Stimulated activated CD4-positive, alpha-beta T cell treated with anti-CD3 and anti-CD28 coated beads, Interleukin-4, amount 100 ng/mL, for 1 hour (primary cell): ENCODE measurements at places on chromosomes 13 and 19.

DNA sequence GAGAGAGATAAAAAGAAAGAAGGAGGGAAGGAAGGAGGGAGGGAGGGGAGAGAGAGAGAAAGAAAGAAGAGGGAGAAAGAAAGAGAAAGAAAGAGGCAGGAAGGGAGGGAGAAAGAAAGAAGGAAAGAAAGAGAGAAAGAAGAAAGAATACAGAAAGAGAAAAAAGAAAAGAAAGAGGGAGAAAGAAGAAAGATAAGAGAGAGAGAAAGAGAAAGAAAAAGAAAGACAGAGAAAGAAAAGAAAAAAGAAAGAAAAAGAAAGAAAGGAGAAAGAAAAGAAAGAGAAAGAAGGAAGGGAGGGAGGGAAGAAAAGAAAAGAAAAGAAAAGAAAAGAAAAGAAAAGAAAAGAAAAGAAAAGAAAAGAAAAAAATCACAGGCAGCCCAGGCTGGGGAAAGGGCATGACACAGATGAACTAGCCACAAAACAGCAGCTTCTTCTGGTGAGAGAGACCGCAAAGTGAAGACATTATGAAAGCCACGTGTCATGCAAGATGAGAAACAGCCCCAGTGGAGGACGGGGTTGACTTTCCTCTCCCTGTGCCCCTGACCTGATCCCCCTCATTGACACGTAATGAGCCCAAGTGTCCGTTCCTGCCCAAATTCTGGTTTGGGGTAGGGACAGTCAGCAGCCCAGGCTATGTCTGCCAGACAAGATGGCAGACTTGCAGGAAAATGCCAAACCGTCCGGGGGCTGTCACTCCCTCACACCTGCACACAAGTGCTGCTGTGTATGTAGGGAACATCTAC, 102.1 kb downstream of the INSR start:
- peak; percentile 12 for DNase-seq

GRCh38 chr19:48351341-48351752, 12.4 kb downstream of the TMEM143 start:
- peak; percentile 83 for DNase-seq

GRCh38 chr13:106453101-106453500, 82.4 kb downstream of the EFNB2 start:
- DNase-seq: no peak

GRCh38 chr13:21517576-21517975, 58.5 kb upstream of the ZDHHC20 start:
- no peak for DNase-seq

- no peak for DNase-seq
Observed at GRCh38 chr19:49318296-49318695, 6.7 kb downstream of the SLC6A16 start.

GRCh38 chr13:63636316-63636993, 2220.8 kb upstream of the PCDH20 start:
- DNase-seq: no peak

GRCh38 chr19:39843919-39844793, 2.0 kb downstream of the FBL start:
- no peak for DNase-seq

GRCh38 chr13:35953537-35954206, 177.5 kb downstream of the DCLK1 start:
- no peak for DNase-seq

DNA sequence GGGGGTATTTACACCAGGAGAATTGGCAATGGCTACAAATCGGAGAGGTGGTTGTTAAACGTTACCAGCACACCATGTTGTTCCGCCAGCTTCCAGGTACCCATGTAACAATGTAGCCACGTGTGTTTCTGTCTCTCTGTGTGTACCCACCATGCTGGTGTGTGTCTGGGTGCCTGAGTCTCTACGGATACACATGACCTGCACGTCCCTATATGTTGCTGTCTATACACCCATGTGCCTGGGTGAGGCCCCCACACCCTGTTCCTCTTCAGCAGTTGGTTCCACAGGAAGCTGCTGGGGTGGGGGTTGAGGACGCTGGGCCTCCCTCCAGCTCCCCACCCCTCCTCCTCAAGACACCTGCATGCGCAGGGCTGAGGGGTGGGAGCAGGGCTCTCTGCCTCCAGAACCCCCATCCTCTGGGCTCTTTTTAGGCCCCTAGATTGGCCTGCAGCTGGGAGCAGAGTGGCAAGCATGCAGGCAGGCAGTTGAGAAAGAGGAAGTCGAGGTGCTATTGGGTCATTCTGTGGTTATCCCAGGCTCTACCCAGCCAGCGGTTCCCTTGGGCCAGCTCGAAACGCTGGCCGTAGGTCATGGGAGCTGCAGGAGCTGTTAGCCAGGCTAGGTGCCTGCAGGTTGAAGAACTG, at the start of gene ARHGEF18:
ARHGEF18 (plus strand) TSS at position 351 of the 644 bp plus-strand sequence. CDS start 13,954 bp downstream, outside the sequence.
- peak; percentile 45 for DNase-seq

- DNase-seq: no peak
Observed at GRCh38 chr19:55831846-55832245, at the start of gene NLRP11. Gene NLRP11 (minus strand): TSS chr19:55831999. CDS start chr19:55818174, 13,825 bp downstream.

DNA sequence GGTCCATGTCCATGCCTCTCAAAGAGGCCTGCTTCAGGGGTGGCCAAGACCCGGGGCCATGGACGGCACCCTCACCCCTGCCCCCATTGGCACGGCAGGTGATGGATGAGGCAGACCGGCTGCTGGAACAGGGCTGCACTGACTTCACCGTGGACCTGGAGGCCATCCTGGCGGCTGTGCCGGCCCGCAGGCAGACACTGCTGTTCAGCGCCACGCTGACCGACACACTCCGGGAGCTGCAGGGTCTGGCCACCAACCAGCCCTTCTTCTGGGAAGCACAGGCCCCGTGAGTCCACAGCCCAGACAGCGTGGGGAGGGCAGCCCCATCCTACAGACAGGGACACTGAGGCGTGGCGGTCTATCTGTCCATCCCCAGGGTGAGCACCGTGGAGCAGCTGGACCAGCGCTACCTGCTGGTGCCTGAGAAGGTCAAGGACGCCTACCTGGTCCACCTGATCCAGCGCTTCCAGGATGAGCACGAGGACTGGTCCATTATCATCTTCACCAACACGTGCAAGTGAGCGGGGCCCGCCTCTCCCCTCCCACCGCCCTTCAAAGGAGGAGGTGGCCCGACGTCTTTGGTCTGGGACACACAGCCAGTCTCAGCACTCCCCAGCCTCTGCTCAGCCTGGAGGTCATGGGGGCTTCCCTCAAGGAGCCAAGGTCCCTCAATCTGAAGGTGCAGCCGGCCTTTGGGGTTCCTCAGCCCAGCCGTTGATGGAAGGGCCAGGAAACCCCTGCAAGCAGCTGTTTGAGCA, 2.9 kb downstream of the DDX49 start:
- DNase-seq: no peak

- DNase-seq: no peak
Observed at GRCh38 chr13:110983241-110983640, 68.4 kb upstream of the ANKRD10 start.

DNA sequence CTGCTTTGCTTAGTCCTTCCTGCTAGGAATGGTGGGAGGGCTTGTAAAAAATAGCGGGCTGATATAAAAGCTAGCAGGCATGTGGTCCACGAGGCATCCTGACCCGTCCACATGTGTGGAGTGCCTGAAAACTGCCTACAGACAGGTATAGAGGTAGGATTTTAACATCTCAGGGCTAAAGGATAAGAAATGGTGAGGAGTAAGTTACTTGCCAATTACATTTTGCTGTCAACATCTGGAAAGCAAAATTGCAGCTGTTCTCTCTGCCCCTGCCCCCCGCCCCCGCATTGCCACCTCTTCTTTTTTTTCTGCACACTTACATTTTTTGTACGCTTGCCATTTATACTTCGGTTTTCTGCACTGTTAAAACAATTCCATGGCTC, 21.0 kb downstream of the NFIX start:
- no peak for DNase-seq

GRCh38 chr19:33646306-33646705, 24.6 kb downstream of the CHST8 start:
- DNase-seq: no peak

DNA sequence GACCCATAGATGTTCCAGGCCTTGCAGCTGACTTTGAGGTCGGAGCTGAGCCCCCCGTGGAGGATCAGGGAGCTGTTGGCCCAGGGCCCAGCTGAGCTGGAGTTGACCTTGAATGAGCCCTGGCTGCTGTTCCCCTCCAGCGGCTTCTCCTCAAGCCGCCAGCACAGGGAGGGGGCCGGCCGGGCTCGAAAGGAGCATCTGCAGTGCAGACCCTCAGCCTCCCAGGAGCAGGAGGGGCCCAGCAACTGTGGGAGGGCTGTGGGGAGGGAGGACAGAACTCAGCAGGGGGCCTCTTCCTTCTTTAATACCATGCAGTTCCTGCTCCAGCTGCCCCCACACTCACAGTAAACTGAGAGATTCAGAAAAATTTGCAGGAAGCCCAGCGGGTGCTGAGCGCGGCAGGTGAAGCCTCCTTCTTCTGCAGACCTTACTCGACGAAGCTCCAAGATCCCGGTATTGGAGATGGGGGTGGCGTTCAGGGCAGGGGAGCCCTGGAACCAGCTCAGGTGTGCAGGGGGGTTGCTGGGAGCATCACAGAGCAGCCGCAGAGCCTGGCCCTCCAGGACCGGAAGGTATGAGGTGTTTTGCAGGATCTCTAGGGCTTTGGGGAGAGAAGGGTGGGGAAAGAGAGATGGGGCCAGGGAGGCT, 2.6 kb downstream of the SIGLEC5 start:
- no peak for DNase-seq

GRCh38 chr19:1057176-1057855, 9.7 kb upstream of the ARHGAP45 start:
- DNase-seq: peak; percentile 44

GRCh38 chr19:9850235-9850959, 15.3 kb downstream of the PIN1 start:
- no peak for DNase-seq

GRCh38 chr13:37212826-37213225, 107.4 kb upstream of the CSNK1A1L start:
- no peak for DNase-seq

DNA sequence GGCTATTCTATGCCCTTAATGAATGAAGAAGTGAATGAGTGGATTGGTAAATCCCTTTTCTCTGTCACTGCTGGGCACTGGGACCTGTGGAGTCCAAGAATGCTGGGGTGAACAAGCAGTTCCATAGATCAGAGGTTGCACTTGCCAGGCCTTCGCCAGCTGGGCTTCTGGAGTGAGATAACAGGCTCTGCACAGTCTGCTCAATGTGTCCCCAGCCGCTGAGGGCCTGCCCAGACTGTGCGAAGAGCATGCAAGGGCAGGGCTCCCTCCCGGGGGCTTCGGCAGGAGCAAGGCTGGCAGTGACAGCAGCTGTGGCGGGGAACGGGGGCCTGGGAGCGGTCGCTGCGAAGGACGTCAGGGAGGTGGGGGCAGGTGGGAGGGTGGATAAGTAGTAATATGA, 51.3 kb downstream of the ZNF536 start:
- DNase-seq: no peak

DNA sequence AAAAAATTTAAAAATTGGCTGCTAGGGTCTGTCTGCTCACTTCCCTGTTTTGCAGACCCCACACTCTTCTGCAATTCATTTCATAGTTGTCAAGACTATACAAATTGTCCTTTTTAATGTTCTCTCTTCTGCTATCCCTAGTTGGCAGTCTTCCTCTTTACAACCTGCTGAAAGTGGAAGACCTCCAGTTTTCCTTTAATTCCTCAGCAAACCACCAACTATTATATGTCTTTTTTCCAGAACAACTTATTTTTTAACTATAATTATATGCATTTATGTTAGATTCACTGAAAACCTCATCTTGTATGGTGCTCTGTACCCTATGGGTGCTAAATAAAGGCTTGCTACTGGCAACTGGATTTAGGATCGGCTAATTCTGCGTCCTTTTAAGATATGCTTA, 1.1 kb upstream of the PHF11 start:
- DNase-seq: no peak

DNA sequence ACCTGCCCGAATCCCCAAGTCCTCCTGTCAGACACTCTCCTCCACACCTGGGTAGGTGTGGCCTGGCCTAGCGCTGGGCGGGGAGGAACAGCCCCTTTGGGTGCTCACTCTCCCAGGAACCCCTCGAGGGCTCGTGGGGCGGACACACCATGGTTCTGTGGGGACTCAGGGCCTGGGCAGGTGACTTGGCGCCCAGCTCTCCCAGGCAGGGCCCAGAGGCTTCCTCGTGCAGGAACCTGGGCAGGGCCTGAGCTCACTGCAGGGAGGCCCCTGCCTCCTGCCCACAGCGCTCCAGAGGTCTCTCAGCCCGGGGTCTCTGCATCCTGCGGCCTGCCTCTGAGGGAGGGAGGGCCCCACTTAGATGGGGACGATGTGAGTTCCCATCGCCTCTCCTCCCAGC, 11.9 kb downstream of the LSM4 start:
- DNase-seq: no peak

DNA sequence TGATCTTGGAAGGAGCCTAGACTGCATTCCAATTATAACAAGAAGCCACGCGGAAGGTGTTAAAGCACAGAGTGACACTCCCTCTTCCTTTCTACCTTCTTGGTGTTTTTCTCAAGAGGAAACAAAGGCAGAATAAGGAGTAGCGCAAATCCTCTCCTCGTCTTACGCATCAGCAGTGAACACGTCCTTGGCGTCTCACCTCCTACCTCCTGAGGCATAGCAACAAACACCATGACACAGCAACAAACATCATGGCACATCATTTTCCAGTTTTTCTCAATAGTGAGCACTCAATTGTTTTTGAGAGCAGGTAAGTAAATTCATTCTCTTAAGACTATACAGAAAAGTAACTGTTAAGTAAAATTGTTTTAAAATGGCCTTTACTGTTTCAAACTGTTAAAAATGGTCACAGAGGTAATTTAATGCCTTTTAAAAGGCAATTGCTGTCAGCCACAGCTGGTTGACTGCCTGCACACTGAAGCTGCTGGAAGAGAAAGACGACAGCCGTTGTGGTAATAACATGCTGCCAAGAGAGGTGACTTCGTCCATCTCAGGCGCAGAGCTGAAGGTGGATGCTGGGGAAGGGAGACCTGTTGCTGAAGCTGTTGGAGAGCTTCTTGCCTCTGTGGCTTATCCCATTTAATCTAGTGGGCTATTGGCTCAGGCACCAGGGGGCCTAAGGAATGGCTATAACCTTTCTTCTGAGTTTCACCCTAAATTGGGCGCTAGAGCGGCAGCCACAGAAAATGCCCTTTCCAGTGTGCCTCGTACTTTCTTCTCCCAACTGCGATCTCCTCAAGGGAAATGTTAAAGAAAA, 703.7 kb downstream of the UQCRFS1 start:
- no peak for DNase-seq

GRCh38 chr13:32639502-32640105, 53.4 kb downstream of the PDS5B start:
- DNase-seq: peak; percentile 36

DNA sequence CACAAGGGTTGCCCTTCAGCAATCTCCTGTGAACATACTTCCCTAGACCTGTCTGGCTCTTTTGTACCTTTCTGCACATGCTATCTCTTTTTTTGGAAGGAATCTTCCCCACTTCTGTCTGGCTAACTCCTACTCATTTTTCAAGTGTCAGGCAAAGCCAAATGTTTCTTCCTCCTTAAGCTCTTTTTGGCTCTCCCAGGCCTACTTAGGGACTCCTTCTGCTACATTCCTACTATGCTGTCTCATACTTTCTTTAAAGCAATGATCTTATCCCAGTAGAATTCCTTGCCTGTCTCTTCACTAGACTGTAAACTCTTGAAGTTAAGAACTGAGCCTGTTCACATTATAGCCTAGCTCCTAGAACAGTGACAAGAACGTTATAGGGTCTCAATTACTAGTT, 114.9 kb upstream of the WASF3 start:
- no peak for DNase-seq
